ENCODE measurements at places on chromosomes 3 and 15.

- no peak for DNase-seq
Observed at GRCh38 chr15:58590926-58591325, 158.6 kb downstream of the ADAM10 start.

DNA sequence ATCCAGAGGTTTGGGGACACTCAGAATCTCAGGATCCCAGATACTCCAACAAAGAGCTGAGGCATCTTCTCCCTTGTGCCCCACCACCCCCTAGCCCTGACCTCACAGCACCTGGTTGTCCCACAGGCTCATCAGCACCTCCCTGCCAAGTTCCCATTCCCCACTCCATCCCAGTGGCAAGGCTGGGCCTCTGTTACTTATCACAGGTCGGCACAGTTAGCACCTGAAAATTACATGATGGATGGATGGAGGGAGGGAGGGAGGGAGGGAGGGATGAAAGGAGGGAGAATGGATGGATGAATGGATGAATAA, 12.8 kb downstream of the MYL3 start:
- no peak for DNase-seq

- DNase-seq, result no peak
Observed at GRCh38 chr3:14274612-14274936, 96.0 kb downstream of the LSM3 start.

DNA sequence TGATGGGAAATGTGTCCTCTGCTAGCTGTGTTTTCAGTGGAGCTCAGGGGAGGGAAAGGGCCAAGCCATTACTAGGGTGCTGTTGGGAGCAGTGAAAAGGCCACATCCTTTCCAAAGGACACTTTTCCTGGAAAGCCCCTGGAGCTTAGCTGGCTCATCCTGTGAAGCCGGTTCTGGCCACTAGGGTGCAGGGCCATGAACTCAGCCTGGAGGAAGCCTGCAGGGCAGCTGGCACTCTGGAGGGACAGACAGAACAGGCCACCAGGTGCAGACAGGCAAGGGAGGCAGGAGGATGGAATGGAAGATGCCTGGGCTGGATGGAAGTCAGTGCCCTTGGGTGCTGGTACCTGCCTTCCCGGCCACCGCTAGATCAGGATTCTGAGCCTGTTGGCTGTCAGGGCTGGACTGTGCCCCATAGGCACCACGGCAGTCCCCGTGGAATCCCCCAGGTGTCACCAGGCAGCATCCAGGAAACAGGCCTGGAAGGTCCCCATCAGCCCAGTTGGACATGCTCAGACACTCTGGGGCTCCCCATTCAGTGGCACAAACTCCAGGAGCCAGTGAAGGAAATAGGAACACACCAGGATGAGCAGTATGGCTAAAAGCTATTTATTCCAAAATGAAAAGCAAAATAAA, 76.2 kb upstream of the C2CD4B start:
- DNase-seq, result no peak

GRCh38 chr3:165839296-165840076, 2.3 kb upstream of the BCHE start:
- no peak for DNase-seq
